ELF-1 (cell line): ENCODE measurements at places on chromosomes 2 and 18.
A peak's percentile ranks its signal among the peaks of the same experiment; 100 is the strongest.

GRCh38 chr18:46650681-46651080 is 6.3 kb downstream of the LOXHD1 start:
- no peak for DNase-seq

DNA sequence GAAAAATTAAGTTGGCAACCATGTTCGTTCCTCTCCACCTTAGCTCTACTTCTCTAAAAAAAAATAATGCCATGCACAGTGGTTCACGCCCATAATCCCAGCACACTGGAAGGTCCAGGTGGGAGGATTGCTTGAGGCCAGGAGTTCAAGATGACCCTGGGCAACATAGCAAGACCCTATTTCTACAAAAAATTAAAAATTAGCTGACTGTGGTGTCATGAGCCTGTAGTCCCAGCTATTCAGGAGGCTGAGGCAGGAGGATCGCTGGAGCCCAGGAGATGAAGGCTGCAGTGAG is 40.1 kb upstream of the NPAS2 start:
- no peak for DNase-seq

DNA sequence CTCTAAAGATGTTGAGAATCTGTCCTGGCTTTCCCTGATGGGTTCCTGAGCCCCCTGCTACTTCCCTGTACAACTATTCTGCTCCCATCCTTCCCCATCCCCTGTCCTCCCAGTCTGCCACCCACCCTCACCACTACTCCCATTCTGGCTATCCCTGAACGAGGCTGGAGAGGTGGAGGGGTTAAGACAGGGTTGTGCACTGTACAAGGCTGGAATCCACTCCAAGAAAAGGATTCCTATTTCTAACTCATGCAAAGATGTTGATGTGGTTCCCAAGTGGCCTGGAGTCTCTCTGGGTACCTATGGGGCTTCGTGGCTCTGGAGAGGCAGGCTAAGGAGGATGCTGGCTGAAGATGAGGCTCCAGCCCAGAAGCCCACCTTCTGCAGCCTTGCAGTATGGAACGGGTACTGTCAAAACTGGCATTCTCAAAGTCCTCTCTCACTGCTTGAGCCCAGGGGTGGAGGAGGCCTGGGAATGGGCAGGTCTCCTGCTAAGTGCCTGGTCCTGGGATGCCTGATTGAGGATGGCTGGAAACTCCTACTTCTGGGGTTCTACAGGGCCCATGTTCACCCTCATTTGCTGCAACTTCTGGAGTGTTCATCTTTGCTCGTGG is 1.3 kb upstream of the FEV start:
- DNase-seq: no peak

DNA sequence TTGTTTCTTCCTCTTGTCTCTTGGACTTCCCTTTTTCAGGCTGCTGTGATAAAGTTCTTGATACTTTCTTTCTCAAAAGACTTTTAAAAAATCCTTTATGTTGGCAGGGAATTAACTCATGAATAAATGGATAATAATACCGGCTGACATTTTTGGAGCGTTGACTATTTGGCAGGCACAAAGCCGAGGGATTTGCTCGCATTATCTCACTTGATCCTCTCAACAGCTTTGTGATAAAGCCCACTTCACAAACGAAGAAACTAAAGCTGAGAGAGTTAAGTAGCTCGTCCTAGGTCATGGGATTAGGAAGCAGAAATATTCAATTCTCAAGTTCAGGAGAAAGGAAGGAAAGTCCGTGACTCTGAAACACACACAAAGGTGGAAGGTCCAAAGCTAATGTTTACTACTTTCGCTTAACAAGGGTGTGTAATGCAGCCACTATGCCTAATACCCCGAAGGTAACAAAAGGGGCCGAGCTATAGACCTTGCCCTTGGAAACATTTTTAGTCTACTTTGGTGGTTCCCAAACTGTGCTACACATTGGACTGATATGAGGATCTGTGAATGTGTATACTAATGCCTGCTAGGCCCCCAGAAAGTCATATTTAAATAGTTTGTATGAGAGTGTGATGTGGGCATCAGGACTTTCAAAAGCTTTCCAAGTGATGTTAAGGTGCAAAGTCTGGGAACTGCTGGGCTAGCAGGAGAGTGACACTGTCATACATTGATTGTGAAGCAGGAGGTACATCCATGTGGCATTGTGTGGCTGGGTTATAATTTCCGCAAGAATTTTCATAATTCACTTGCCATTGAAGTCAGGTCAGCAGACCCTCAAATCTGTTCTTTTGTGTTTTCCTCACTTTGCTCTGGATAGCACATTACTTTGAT is 508.4 kb downstream of the PLCL1 start:
- DNase-seq: no peak

DNA sequence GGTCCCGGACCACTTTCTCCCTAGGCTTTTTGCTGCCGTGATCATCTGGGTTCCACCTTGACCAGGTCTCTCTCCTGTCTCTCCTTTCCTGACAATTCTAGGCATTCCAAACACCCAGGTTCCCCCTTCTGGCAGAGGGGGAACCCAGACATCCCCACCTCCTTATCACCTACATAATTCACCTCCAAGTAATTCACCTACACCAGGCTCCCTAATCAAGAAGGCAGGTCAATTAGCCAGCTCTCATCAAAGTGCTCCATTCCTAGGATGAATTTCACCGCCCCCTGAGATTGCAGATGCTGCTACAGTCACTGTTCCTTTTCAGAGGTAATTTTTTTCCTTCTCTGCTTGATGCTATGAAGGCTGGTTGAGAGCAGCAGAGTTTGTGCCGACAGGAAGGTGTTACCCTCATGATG is 42.3 kb upstream of the ATG16L1 start:
- DNase-seq: no peak

GRCh38 chr18:8801263-8801901 is 96.0 kb downstream of the MTCL1 start:
- no peak for DNase-seq

DNA sequence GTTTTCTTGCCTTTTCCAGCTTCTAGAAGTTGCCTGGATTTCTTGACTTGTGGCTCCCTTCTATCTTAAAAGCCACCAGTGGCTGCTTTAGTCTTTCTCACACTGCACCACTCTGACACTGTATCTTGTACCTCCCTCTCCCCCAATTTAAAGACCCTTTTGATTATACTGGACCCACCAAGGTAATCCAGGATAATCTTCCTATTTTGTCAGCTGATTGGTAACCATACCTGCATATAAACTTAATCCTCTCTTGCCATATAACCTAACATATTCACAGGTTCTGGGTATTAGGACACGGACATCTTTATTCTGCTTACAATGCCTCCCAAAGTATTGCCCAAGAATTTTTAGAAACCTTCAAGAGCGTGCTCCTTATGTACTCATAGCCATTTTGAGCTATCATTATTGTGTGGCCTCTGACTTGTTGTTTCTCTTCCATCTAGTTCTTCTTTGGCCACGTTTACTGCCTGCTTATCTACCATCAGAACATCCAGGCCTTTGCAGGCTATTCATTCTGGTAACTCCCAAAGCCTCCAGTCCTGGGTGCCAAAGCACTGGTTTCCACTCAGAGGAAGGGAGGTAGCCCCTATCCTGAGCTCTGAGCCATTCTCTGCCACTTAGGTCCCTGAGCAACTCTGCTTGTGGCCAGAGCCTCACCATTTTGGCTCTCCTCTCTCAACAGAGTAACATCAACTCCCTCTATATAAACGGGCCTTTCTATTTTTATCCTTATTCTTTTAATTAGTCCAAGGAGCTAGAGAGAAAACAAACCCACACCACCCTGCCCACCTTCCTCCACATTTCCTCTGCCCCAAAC is 70.8 kb downstream of the MYO3B start:
- DNase-seq: no peak

DNA sequence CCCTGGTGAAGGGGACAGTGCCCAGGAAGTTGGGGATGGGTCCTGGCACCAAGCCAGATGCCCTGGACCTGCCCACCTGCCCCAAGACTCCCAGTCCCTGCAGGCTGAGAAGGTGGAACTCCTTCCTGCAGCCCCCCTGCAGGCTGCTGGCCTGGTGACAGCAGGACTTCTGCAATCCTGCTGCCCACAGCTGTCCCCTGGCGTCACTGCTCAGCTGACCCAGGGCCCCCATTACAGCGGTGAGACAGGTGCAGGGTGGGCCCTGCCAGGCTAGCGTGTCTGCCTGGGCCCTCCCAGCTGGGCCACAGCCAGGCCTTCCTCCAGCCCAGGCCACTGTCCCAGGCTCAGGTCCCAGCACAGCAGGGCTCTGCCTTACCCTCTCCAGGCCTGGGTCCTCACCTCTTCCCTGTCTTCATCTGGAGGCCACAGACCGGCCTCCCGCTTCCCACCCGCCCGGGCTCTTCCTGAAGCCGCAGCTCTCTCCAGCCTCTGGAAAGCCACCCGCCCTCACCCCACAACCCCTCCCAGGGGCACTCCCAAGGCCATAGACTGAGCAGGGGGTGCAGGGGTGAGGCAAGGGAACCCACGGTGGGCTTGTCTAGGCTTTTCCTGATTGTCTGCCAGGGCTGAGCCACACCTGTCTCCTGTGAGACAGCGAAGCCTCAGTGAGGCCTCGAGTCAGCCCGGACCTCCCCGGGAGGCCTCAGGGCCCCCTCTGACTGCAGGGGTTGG is 8.8 kb upstream of the ERFE start:
- DNase-seq: no peak

GRCh38 chr2:33903215-33903614 is 304.1 kb upstream of the FAM98A start:
- DNase-seq: no peak

DNA sequence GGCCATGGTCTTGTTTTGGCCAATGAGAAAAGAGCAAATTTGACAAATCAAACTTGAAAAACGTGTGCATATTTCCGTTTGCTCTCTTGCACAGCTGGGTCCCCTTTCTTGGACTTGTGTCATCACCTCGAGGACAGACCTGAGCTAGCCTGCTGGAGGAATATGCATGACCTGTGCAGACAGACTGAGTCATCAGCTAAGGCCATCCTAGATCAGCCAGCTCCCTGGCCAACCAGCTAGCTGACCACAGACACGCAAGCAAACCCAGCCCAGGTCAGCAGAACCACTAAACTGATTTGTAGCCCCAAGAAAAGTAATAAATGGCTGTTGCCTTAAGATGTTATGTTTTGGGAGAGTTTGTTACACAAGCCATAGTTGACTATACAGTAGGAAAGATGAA is 61.3 kb upstream of the PAX3 start:
- no peak for DNase-seq

DNA sequence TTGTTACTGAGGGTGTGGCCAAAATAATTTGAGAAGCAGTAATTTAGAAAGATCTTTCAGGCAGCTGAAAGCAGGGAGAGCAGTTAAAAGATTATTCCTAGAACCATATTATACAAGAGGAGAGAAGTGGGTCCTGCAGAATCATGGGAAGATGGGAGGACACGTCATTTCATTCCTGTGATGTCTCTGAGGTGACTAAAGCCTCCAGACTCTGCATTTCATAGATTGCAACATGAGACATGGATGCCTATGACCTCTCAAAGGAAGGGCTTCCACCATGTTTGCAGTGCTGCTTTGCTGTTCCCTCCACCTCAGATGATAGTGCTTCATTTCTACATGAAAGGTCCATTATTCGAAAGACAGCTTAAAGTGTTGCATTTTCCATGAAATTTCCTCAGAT is 788.4 kb downstream of the TSN start:
- DNase-seq: no peak

- no peak for DNase-seq
These were observed 7.1 kb downstream of the TIA1 start for GRCh38 chr2:70241340-70241739.

DNA sequence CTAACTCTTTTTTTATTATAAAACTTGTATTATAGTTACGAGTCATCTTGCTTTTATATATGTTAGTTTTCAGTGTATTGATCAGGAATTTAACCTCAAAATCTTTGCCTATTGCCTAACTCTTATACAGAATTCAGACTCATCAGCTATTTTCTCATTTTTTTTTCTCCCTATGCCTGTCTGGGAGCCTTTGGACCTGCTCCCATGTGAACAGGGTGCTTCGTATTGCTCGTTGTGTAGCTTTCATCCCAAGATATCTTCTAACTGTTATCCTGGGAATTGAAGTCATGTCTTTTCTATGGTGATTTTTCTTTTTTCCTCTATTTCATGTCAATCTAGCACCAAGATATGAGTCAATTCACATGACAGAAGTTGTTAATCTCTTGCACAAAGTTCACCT is 814.0 kb downstream of the SLC4A3 start:
- no peak for DNase-seq

DNA sequence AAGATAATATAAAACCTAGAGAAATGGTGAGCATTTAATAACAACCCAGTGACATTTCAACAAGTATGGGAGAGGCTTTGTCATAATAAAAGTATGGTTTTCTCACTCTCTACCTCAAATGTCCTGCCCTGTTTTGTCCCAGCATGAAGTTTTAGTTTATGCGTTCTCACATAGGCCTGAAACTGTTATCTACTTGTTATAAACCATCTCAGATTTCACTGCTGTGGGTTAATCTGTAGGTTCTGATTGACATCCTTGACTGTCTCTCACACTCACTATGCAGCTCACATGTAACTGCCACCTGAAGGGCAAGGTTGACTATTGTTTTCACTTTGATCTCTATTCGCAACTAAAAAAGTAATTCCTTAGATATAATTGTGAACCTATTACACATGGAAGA is 44.9 kb downstream of the ZEB2 start:
- no peak for DNase-seq

- DNase-seq: peak; percentile 82
These were observed 125.6 kb downstream of the PLB1 start for GRCh38 chr2:28621172-28622100.

DNA sequence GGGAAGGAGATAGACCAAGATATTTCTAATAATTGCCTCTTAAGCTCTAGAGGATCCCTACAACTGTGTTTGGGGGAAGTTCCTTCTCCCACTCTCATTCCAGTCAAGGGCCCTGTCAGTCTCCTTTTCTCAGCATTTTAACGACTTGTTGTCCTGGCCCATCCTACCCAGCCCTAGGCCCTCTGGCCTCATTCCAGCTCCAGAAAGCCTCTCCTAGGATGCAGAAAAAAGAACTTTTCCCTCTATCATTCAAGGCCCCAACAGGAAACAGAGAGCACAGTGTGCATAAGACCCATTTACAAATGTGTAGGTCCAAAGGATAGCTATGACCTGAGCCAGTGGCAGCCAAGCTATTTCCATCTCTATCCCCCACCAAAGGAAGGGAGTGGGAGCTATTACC is 14.0 kb downstream of the PKDCC start:
- no peak for DNase-seq

GRCh38 chr2:80403081-80403480 is 98.5 kb upstream of the LRRTM1 start:
- DNase-seq: no peak

DNA sequence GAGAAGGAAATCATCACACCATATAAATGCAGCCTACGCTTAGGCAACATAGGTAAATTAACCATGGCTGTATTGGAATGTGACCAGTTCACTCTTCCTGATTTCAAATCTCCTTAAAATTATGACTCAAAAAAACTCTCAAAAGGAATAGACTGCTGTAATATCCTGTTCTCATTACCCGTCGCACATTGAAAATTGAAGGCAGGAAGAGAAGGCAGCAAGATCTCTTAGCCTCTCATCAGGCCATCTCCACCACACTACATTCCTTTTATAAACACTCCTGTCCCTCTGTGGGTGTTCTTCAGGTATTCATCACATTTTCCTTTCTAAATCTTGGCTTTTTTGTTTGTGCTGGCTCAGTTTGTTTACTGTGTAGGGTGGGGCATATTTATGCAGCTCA is 83.2 kb downstream of the PPP1R1C start:
- no peak for DNase-seq

- no peak for DNase-seq
These were observed 45.3 kb downstream of the ADAM23 start for GRCh38 chr2:206488623-206489022.
